ENCODE measurements at places on chromosomes 4 and X. TPM values are rescaled to one million over a fixed set of nuclear protein-coding genes. Genes with fewer than 3 reads are reported as not detected.
A peak's percentile ranks its signal among the peaks of the same experiment; 100 is the strongest.

DNA sequence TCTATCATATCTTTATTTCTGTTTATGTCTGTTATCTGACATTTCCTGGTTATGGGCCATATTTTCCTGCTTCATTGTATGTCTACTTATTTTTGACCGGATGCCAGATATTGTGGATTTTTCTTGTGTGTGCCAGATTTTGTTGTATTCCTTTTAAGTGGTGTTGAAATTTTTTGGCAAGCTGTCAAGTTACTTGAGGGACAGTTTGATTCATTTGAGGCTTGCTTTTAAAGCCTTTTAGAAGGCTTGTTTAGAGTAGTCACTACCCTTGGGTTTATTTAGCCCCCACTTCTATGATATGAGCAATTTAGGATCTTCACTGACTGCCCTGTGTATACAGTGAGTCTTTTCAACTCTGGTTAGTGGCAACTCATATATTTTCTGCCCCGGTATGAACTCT is 29.2 kb upstream of the NPY2R start:
- DNase-seq, result no peak

DNA sequence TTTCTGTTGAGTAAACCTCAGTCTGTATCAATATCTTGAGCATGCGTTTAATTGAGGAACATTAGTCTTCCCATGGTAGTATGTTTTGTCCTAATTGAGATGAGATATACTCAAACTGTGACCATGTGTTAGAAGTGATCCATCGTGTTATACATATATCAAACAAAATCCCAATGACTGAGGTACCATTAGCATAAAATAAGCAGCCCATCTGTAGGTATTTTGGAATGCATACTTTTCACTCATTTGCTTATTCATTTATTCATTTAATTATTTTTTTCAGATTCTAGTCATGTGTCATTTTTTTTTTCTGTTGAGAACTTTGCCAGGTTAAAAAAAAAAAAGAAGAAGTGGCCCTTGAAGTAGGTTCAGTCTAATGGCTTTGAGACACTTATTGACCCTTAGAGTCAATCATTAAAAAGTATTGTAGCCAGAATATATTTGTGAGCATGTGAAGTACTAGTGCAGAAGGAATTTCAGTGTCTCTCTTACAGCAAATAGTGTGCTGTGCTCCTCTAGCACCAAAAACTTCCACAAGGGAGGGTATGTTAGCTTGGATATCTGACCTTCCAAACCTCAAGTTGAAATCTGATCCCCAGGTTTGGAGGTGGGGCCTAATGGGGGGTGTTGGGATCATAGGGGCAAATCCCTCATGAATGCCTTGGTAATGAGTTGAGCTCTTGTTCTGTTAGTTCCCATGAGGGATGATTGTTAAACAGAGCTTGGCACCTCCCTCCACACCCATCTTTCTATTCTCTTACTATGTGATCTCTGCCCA is 130.8 kb upstream of the NPY2R start:
- no peak for DNase-seq

- DNase-seq, result peak; percentile 10
Measured at GRCh38 chrX:43559644-43560043, 96.5 kb upstream of the MAOA start.

Gene VCX3A
- total RNA-seq, result not detected

GRCh38 chr4:121535351-121535750 is 154.5 kb upstream of the QRFPR start:
- DNase-seq, result no peak

DNA sequence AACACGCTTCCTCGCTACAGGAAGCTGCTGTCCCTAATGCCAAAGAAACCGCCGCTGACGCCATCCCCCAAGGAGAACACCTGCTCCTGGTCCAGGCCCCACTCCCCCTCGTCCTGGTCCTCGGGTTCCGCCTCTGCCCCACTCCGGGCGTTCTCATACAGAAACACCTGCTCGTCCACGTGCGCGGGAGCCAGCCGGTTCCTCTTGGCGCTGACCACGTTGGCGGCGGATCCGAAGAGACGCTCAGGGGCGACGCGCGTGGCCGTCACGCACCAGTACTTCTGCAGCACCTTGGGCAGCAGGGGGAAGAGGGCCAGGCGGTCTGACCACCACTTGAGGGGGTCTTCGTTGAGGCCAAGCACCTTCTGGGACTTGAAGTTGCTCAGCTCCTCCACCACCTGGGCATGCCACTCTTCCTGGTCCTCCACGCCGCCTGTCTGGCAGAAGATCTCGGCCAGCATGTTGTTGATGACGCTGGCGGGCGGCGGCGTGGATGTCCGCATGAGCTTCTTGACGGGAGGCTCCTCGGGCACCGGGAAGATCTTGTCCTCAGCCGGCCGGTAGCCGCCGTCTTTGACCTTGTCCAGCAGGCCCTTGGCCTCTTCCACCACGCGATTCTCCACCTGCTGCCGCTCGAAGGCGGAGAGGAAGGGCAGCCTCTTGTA is 12.0 kb downstream of the DHRSX start:
- no peak for DNase-seq

- no peak for DNase-seq
Measured at GRCh38 chr4:70722199-70722791, 531 bp downstream of the RUFY3 start.

DNA sequence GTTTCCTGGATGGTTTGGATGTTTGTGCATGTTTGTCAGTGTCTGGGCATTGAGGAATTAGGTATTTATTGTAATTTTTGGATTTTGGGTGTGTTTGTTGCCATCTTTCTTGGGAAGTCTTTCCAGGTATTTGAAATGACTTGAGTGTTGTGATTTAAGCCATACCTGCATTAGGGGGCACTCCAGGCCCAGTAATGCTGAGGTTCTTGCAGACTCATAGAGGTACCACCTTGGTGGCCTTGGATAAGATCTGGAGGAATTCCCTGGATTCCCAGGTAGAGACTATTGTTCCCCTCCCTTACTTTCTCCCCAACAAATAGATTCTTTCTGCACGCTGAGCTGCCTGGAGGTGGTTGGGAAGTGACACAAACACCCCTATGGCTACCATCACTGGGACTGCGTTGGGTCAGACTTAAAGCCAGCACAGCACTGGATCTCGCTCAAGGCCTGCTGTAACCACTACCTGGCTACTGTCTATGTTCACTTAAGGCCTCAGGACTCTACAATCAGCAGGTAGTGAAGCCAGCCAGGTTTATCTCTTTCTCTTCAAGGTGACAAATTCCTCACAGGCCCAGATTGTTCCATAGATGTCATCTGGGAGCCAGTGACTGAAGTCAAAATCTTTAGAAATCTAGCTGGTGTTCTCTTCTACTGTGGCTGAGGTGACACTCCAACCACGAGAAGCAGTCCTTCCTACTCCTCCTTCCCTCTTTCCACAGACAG is 643.6 kb downstream of the PDHA2 start:
- DNase-seq, result no peak

Gene SLC7A11
- total RNA-seq, result 33.0 TPM

- DNase-seq, result no peak
Measured at GRCh38 chr4:123283371-123283895, 113.2 kb upstream of the SPRY1 start.

Gene MAGEB3
- total RNA-seq, result not detected

Gene LRCH2
- total RNA-seq, result 57.1 TPM

Gene FAM184B
- 5.3 TPM for total RNA-seq

Gene GLOD5
- total RNA-seq, result not detected

Gene TRIM75
- total RNA-seq, result not detected

Gene SPIN3
- 31.8 TPM for total RNA-seq

Gene ARR3
- not detected for total RNA-seq

Gene TACR3
- 2.4 TPM for total RNA-seq

Gene TRO
- total RNA-seq, result 78.3 TPM

DNA sequence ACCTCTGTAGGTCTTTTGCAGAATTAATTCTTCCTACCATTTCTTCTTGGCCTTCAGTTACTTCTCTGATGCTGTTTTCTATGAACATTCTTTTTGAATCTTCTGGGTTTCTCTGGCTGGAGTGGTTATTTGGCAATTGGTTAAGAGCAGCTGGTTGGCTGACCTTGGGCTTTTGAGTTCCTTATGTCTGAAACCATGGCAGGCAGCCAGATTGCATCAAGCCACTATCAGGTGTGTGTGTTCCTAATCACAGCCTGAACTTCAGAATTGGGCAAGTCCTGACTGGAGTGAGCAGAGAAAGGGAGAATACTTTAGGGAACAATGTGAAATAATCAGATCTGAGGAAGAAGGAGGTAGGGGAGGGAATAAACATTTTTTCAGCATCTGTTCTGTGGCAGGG is 90.2 kb downstream of the ARHGAP10 start:
- no peak for DNase-seq

Gene MAGED4B
- 107 TPM for total RNA-seq

DNA sequence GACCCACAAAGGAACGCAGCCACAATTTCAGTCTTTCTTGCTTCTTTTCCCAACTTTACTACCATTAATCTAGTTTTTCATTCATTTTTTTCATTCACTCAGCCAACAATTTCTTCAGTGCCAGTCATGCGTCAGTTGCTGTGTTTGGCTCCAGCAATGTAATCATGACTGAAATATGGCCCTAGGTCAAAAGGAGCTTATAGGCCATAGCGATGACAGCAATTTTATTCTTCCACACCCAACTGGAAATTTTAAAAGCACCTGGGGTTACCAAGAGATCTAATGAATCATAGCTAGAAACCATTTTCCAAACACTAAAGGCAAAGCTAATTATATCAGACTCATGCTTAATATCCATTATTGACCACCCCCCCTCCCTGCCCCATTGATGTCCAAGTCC is 29.8 kb upstream of the C1QTNF7 start:
- no peak for DNase-seq

- DNase-seq, result no peak
Measured at GRCh38 chrX:140918398-140919038, 83.9 kb upstream of the SPANXB1 start.

DNA sequence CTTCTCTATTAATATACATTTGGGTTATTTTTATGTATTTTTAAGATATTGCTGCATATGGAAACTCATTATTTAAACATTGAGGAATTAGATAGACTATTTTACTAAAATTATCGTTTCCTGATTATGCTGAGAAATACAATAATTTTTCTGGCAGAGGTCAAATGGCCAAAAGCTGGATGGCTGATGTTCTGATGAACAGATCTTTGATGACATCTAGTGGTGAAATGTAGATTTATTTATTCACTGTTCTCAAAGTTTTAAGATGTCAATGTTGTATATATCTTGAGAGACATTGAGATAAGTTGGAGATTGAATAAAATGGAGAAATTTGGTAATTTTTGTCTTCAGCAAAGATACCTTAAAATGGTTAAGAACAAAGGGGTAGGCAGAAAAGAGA is 96.2 kb downstream of the UGT8 start:
- DNase-seq, result peak; percentile 4

Gene PNMA6F
- total RNA-seq, result 0.82 TPM

Gene IGFBP7
- total RNA-seq, result 26.1 TPM

Gene CPLX1
- 1.2 TPM for total RNA-seq

Gene ABLIM2
- 9.4 TPM for total RNA-seq

DNA sequence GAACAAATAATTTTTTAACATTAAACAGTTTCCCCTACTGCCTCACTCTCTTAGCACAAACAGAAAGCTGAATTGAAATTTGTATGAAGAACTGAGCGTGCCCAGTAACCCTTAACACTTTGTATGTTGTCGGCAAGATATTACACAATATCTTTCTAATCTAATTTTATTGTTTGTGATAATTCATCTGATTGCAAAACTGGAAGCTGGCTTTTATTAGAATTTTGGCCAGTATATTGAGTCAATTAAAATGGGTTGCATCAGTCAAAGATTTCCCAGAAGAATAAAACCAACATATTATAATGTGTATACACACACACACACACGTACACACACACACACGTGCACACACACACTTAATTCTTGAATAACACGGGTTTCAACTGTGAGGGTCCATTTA is 2332.1 kb downstream of the PCDH7 start:
- DNase-seq, result no peak

DNA sequence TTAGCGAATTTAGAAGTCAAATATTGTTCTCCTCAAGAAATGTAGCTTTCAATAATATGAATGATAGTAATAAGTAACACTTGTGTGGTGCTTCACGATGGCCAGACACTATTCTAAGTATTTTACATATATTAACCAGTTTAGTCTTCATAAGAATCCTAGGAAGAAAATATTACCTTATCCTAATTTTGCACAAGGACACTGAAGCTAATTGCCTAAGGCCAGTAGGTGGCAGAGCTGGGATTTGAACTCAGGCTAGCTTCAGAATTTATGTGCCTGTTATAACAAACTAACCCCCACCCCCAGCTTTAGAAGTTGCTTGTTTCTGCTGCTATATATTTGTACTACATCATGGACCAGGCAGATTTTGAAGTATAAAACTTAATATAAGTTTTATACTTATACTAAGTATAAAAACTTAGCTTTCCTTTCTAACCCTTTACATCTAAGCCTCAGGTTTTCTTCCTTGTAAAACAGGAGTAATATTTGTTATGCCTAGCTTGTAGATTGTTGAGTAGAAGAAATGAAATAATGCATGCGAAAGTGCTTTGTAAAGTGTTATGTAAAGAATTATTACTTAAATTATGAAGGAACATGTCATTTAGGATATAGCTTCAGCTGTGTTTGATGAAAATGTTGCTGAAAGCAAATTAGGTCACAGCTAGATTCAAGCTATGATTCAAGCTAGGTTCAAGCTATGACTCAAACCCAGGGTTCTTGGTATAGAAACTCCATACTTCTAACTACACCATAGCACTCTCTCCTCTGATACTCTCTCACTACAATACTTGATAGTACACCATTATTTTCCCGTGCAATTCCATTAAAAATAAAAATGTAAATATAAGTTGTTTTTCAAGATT is 4.2 kb upstream of the CDS1 start:
- no peak for DNase-seq

GRCh38 chr4:87180767-87181166 is 39.7 kb downstream of the KLHL8 start:
- DNase-seq, result no peak

DNA sequence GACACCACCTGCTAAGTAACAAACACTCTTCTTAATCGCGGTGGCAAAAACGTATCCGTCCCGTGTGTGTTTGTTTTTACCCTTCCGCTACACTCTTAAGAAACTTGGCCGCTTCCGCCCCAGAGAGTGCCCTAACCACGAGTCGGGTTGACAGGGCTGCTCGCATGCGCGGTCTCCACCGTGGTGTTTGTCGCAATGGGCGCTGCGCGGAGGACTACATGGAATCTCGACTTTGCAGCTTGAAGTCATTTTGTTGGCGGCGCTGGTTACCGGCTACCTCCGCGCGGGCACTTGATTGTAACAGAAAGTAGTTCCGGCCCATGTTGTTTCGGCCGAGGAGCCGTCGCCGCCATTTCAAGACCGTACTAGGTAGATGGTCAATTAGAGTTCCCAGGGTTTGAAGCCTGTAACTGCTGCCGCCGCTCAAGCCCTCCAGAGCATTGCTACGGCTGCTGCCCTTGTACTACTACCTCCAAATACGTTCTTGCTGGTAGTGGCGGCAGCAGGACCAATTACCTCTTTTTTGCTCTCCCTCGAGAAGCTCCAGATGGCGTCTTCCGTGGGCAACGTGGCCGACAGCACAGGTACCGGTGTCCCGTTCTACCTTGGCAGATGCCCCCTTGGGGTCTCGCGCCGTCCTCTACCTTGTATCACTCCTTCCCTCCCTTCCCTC is at the start of gene OGT:
OGT (plus strand) TSS at position 352 of the 673 bp plus-strand sequence; CDS start at position 548, 196 bp downstream.
- peak; percentile 33 for DNase-seq

GRCh38 chrX:116204932-116205331 is 34.4 kb downstream of the AGTR2 start:
- no peak for DNase-seq

Gene SPANXC
- total RNA-seq, result not detected

- no peak for DNase-seq
Measured at GRCh38 chr4:74292111-74292870, 16.0 kb upstream of the EPGN start.

Gene GDPD2
- total RNA-seq, result 2.9 TPM

- DNase-seq, result no peak
Measured at GRCh38 chr4:70754990-70755688, 33.4 kb downstream of the RUFY3 start.

Gene GPR119
- not detected for total RNA-seq
